ENCODE measurements at places on chromosomes 5 and 9.

DNA sequence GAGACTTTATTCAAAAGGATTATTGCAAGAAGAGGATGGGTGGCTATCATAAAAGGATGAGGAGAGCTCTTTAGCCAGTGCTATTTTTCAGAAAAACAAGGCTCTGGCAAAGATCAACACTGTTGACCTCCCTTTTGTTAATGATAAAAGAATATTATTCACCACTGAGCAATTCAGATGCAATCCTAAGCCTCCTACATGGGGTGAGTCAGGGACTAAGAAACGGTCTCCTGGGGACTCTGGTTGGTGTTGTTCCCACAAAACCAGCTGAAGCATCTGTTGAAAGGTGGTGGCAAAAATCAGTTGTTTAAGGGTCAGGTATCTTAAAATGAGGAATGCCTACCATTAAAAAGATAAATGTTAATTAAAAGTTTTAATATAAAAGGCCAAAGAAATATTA, 7.7 kb upstream of the GCNT1 start:
- peak; percentile 60 for DNase-seq

DNA sequence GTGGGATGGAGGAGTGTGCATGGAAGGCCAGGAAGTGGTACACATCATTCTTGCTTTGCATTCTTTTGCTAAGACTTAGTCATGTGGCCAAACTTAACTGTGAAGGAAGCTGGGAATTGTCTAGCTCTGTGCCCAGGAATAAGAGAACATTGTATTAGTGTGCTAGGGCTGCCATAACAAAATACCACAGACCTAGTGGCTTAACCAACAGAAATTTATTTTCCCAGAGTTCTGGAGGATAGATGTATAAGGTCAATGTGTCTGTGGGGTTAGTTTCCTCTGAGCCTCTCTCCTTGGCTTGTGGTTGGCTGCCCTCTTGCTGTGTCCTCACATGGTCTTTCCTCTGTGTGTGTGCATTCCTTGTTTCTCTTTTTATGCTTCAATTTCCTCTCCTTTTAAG, 32.4 kb downstream of the NNT start:
- DNase-seq: no peak

DNA sequence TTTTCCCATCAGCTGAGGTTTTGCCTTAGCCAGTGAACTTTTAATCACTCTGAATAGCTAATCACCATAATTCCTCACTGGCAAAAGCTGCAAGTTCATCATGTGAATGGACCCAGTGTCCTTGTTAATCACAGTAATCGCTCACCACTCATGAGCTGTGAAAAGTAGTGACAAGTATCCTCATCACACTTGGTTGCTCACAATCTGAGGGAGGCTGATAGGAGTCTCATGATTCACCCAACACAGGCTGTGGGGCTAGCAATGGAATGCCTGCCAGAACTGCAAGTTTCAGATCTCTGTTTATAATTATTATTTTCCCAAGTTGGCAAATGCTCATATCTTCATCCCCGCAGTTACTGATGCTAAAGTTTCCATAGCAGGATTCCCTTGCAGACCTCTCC, 467.2 kb downstream of the KIF4B start:
- DNase-seq: no peak

DNA sequence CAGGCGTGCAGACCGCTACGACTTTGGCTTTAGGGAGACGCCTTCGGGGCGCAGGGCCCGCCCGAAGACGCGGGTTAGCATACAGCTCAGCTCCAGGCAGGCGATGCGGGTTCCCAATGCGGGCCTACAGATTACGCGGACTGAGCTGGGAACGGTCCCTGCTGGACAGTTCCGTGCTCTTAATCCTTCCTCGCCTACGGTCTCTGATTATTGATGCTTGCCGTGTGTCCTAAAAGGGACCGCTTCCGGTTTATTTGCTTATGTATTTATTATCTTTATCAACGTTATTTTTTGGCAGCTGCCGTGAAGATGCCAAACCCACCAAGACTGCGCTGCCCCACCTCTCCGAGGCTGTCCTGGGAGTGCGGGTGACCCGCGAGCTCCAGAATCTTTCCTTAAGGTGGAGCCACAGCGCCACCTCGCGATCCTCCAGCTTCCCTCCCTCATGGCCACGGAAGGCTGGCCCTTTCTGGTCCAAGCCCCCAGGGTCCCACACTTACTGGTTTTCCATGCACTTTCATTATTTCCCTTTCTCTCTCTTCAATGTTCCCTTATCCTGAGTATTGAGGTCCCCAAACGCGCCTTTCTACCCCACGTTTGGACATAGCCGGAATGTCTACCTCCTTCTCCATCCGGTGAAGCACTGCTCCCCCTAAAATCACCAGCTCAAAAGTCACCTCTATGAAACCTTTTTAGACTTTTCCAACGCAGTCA, 7.0 kb upstream of the EBF1 start:
- DNase-seq: peak; percentile 86

DNA sequence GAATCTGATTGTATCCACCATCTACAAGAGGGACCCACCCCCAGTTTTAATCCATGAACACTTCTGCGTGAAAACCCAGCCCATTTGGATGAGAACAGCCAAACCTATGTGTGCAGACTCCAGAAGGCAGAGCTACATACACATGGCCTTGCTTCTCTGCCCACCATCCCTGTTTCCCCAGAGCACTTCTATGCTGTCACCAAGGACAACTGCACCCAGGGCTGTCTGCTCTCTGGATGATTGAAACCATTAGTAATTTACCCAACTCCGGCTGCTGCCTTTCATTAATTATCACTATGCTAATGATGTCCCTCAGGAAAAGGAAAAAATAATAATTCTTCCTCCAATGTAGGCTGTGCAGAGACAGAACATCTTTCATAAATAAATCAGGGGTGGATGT, 8.9 kb downstream of the CARTPT start:
- DNase-seq: no peak

GRCh38 chr5:177302354-177303110, 987 bp downstream of the RAB24 start:
- no peak for DNase-seq

DNA sequence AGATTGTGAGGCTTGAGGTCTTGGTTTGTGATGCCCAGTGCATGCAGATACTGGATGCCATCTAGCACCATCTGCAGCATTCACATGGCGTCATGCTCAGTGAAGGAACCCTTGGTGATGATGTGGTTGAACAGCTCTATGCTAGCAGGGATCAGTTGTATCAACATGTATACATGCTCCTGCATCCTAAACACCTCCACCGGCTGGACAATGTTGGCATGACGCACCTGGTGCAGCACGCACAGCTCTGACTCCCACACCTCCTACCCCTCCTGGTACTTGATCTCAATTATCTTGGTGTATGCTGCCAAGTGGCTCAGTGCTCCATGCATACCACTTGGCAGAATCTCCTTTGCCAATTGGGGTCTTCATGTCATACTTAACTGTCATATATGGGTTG, 49.1 kb downstream of the MTREX start:
- no peak for DNase-seq

DNA sequence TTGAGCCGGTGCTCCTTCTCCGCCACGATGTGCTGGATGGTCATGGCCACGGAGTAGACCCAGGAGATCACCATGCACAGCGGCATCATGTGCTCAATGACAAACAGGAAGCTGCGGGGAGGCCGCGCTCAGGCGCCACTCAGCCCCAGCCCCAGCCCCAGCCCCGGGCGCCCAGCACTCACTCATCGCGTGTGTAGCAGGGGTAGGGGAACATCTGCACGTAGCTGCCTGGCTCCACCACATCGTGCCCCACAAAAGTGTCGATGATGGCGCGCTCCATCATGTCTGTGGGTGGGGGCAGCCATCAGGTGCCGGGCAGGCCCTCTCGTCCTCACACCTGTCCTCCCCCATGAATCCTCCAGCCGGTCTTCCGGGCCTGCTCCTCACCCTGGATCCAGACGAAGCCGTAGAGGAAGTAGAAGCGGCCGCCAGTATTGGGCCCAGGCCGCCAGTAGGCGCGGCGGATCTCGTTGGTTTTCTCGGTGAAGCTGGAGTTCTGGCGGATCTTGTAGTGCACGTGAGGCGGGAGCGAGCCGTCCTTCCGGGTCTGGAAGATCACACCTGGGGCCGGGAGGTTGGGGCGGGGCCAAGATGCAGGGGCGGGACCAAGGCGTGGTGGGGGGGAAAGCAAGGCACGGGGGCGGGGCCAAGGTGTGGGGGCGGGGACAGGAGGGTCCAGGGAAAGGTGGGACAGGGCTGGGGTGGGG, 10.1 kb downstream of the ABCA2 start:
- no peak for DNase-seq

- DNase-seq: peak; percentile 68
Observed at GRCh38 chr9:38160613-38161215, 91.7 kb upstream of the SHB start.

DNA sequence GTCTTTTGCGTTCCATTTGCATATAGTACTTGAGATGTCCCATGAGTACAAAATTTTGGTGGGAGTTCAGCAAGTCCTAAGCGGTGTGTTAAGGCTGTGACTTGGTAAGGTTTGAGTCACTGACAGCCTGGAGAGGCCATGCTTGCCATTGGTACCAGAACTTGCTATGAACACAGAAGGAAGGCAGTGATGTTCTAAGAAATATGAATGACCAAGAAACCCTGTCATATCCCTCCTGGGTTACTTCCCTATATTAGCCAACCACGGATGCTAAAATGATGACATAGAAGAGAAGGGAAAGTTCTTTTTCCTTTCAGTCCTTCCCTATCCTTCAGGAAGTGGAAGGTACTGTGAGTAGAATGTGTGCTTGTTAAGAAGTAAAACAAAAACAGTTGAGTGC, 136.7 kb downstream of the GCNT1 start:
- DNase-seq: no peak
